ENCODE measurements at places on chromosomes 16 and 17. TPM values are rescaled to one million over a fixed set of nuclear protein-coding genes. Genes with fewer than 3 reads are reported as not detected.

- no peak for DNase-seq
Measured at GRCh38 chr17:21352981-21353265, 23.2 kb upstream of the KCNJ12 start.

GRCh38 chr16:66427036-66427860 lies at the start of gene BEAN1:
Gene BEAN1, plus strand, starts transcription at chr16:66427295. Its CDS starts 10,382 bp downstream, at chr16:66437677.
- no peak for DNase-seq

The GPR139 gene
- total RNA-seq = not detected

- DNase-seq = no peak
Measured at GRCh38 chr16:82748026-82748425, 121.3 kb downstream of the CDH13 start.

DNA sequence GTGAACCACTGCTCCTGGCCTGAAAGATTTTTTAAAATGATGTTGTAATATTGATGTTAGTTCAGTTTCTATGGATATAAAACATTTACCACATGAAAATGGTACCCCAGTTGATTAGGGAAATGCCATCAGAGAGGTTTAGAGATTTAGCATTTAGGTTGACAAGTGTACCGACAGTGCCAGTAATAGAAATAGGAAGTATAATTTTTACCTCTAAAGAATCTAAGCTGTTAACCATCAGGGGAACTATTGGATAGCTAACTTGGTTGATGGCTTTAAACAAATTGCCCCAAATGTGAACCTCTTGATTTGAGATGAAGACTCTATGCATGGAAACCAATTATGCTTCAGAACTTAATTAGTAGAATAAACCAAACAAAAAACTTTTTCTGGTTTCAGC lies 6.4 kb downstream of the CBFB start:
- DNase-seq = no peak

The ZNF785 gene
- 5.5 TPM for total RNA-seq

The ST6GALNAC2 gene
- total RNA-seq = 4.5 TPM

GRCh38 chr16:4700997-4701743 lies 7.8 kb downstream of the NUDT16L1 start:
- no peak for DNase-seq
